NCI-H2107 (cell line): ENCODE measurements at places on chromosomes 2 and 18.

DNA sequence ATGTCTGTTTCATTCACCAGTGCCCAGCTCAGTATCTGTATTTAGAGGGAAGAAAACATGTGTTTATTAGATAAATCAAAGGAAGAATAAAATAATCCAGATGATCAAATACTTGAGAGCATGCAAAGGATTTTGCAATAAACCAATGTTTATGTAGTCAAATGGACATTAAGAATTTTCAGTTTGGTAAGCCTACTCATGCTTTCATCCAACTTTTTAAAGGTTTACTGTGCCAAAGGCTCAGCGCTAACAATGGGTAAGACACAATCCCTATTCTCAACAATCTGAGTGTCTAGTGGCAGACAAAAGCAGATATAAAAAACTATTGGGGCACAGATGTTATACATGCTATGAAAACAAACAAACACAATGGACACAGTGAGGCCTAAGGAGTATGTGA, 26.3 kb downstream of the GRB14 start:
- no peak for DNase-seq

- no peak for DNase-seq
These were observed 26.8 kb downstream of the PKDCC start for GRCh38 chr2:42074661-42075060.

DNA sequence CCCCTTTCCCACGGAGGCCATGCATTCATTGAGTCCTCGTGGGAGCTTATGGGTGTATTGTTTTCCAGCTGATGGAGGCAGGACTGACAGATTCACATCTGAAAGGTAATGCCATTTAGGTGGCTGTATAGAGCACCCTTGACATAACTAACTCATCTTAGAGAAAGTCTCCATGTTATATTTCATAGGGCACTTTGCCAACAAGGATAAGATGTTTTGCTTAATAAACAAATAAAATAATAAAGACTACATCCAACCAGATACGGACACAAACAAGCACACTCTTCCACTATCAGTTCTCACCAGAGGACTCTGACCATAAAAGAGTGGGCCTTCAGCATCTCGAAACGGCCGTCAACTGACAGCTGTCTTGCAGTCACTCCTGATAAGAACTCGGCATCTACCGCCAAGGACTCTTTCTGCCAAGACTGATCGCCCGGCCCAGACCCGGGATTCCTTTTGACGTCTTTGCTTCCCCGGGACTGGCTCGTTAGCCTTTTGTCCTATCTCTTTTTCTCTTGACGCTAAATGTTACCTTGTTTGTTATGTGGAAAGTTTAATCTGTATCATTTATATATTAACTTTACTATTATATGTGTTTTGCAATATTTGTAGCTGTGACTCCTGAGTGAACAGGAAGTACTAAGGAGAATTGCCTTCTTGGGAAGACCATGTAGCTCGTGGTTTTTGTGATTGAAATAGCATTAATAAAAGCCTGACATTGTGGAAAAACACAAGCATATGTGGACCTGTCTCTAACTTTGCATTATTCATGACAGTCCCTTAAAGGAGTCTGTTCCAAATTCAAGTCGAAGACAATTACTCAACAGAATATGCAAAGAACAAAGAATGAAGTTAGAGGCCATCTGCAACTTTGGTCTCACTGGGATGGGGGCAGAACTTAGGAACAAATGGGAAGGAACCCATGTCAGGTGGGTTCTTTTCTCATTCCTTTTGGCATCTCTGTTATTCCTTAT, 195.1 kb downstream of the LPIN1 start:
- no peak for DNase-seq

- no peak for DNase-seq
These were observed 67.2 kb upstream of the PELI1 start for GRCh38 chr2:64211276-64211921.

DNA sequence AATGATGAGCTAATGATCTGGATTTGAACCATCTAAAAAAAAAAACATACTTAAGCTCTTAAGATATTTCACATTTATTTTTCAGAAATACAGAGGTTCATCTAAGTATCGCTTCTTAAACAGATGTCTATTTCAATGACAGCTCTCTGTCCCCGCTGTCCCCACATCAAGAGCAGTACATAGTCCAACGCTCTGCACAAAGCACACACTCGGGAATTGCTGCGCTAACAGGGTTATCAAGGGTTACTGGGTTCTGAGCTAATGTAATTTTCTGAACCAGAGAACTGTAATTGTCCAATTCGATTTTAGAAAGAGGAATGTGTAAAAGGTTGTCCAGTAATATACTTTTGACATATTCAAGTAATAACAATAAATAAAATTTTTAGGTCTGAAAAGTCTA, 58.8 kb upstream of the ST8SIA5 start:
- no peak for DNase-seq

DNA sequence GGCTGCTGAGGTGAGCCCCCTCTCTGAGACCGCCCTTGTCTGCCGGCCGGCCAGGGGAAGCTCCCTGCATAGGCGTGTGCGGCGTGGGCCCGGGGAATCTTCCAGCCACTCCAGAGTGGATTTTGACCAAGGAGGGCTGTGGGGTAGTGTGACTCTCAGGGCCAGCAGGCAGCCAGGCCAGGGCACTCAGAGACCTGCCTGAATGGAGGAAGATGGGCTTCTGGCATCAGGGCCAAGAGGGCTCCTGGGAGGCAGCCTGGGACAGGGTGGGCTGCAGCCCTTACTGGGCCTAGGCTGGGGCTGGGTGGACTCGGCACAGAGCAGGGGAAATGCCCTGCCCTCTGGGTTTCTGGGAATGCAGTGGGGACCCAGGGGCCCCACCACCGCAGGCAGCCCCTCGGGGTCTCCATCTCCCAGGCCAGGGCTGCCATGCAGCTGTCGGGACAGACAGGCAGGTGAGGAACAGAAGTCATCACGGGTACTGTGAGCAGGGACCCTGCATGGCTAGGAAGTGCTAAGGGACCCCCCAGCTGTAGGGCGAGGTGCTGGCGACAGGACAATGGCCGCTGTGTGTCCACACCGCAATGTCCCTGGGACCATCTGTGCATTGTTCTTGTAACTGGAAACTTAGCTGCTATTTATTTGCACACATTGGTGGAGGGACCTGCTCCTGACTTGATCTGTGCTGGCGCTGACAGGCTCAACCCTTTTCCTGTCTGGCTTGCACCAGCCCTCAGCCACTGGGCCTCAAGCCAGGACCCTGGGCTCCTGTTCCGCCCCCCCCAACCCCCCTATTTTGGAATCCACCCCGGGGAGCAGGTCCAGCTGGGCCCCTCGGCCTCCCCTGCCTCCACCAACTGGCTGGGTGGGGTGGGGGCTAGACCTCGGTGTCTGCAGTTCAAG, 4.1 kb downstream of the PDCD1 start:
- DNase-seq, result no peak

DNA sequence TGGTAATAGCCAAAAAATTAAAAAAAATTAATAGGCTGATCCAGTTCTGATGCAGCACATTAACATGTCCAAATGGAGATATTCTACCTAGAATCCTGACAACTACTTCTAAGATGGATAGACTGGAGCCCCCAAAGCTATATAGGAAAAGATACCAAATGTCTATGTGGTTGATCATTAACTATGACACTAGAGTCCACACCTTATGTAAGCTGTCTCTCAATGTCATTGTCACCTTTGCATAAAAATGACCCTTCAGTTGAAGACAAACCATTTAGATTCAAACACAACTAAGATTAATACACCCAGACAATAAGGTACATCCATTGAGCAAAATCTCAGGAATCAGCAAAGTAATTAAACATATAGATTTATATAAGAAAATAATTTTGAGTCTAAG, 14.6 kb downstream of the ZNF396 start:
- DNase-seq, result no peak

GRCh38 chr2:174617120-174617519, 19.5 kb upstream of the WIPF1 start:
- no peak for DNase-seq

- no peak for DNase-seq
These were observed 367.4 kb downstream of the FBXO15 start for GRCh38 chr18:73780218-73780617.

GRCh38 chr18:8439055-8439454, 170.2 kb upstream of the RAB12 start:
- no peak for DNase-seq

- DNase-seq, result no peak
These were observed 29.9 kb downstream of the GLS start for GRCh38 chr2:190910341-190911136.

DNA sequence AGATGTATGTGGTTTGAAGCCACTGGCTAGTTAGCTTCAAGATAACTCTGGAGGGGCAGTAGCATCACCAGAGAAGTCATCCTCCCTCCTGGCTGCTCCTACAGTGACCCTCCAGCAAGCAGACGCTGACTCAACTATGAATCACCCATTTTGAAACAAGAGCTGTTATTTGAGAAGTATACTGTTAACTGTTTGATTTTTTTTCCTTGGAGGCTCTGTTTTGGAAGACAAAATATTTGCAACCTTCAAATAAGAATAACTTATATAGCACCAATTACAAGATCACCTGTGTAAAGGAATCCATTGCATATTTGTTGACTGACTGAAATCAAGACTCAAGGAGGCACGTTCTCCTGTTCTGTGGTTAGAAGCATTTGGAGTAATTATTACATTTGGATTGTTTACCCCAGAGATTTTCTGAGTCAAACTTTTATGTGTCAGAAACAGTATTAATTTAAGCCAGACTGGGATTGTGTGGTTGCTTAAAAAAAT, 313.8 kb downstream of the MTX2 start:
- DNase-seq, result no peak

- no peak for DNase-seq
These were observed 207.2 kb downstream of the GALNT13 start for GRCh38 chr2:154078926-154079325.

DNA sequence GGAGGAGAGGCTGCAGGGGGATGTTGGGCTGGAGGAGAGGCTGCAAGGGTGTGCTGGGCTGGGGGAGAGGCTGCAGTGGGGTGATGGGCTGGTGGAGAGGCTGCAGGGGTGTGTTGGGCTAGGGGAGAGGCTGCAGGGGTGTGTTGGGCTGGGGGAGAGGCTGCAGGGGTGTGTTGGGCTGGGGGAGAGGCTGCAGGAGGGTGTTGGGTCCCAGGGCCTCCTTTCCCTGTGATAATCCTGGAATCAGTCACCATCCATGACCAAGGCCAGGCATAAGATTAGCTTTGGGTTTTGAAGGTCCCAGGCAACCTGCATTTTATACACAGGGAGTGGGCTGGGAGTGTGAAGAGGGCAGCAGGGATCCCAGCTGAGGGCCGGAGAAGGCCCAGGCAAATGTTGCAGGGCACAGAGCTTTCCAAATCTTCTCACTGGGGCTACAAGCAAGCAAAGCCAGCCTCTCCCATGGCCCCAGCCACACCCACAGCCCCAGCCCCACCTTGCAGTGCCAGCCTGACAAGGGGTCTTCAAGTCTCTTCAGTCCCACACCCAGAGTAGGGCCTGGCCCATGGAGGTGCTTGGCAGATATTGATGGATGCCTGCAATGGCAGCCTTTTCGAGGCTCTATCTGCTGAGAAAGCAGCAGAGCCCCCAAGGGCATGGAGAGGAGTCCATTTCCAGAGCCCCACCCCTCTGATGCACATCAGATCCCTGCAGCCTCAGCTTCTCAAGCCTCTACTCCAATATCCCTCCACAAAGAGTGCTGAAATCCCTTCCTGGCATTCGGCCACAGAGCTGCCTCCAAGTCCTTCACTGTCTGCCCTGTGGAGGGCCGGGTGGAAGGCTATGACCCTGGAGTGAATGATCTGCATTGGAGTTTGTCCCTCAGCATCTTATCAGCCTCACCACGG, 50.3 kb upstream of the GLI2 start:
- DNase-seq, result no peak

DNA sequence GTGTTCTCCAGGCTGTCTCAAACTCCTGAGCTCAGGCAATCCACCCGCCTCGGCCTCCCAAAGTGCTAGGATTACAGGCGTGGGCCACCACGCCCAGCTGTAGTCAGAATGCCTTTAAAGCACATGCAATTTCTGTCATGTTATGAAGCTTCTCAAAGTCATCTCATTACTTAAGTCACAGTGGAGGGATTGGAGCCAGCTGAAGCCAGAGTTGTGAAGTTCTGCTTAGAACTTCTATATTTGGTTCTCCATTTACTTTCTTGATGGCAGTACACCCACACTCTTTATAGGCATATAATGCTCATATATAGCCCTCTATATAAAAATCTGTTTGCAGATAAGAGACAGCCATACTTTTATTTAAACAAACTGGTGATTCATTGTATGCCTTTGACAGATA, 68.8 kb upstream of the CWC22 start:
- DNase-seq, result no peak

GRCh38 chr2:121004359-121004758, 268.7 kb downstream of the GLI2 start:
- DNase-seq, result no peak

- no peak for DNase-seq
These were observed 96.3 kb upstream of the RAB6C start for GRCh38 chr2:129883121-129883520.

DNA sequence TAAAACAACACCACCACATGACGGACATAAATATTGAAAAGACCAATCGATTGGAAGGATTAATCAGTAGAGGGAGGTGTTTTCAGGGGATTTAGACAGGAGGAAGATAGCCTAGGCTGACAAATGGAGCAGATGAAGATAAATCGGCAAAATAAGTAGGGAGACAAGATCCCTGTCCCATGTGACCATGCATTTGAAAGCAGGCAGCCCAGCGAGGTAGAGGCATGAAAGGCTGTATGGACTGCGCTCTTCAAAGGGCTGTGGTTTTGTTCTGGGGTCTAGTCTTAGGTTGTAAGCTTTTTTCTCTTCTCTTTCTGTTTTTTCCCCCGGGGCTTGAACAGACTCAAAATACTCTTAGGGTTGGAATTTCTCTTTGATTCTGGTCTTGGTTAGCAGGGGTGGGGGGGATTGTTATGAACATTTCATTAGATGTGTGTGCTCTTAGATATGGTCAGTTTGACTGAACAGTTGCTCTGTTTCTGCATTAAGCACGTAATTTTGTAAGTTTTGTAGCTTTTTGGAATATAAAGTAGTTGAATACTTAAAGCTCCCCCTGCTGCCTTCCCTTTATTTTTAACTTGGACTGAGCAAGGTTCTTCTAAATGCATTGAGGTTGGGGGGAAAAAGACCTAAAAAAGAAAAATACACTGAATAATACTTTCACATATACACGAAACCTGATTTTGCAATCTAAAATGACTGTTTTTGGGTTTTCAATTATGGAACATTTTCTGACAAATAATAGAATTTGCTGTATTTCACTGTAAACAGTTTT, 32.2 kb downstream of the ZNF532 start:
- no peak for DNase-seq

GRCh38 chr2:70484086-70484485, 69.5 kb downstream of the TGFA start:
- no peak for DNase-seq

GRCh38 chr2:71767663-71768062, 314.3 kb downstream of the DYSF start:
- no peak for DNase-seq

DNA sequence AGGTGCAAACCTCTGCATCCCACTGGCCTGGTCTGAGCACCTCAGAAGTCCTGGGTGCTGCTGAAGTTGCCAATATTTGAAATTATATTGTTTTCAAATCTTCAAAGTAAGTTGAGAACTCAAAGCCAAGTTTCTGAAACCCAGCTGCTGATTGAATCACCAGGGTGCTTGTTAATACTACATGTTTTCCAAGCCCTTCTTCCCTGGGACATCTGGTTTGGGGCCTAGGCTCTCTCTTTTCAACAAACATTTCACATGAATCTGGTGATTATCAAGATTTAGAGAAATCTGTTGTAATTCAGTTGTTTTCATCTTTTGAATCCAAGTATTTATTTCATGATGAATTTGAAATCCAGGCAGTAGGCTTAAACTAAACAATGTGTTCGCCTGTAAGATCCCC, 24.4 kb downstream of the MLPH start:
- DNase-seq, result no peak
